ENCODE measurements at places on chromosomes 7 and 10. TPM values are rescaled to one million over a fixed set of nuclear protein-coding genes. Genes with fewer than 3 reads are reported as not detected.

Gene ACSM6
- not detected for total RNA-seq

Gene CYP2E1
- 3,856 TPM for total RNA-seq

Gene AKR1C4
- total RNA-seq, result 471 TPM

Gene PTN
- total RNA-seq, result 0.93 TPM

Gene LIPM
- total RNA-seq, result not detected

Gene ANKRD30A
- total RNA-seq, result not detected

Gene LIPK
- total RNA-seq, result not detected

Gene SYT15B
- not detected for total RNA-seq

Gene MYL7
- 2.0 TPM for total RNA-seq

Gene TEX47
- not detected for total RNA-seq

Gene BRAT1
- 15.2 TPM for total RNA-seq

Gene CNPY1
- total RNA-seq, result not detected

Gene SPDYE2
- total RNA-seq, result 0.30 TPM

Gene WDR86
- 0.39 TPM for total RNA-seq

DNA sequence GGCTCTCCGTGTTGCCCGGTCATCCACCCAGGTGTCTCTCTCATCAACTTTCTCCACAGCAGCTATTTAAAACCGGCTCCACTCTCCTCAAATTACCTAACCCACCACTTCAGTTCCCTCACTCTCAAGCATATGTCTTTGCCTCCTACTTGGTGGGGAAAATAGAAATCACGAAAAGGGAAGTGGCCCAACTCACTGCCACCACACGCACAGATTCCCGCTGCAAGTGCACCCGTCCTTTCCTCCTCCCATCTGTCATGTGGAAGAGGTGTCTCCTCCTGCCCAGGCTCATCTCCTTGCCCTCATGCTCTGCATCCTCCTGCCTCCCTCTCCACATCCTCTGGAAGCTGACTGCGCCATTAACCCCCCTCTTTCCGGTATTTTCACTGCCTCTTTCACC, 80.8 kb upstream of the MKX start:
- DNase-seq, result no peak

- peak; percentile 89 for DNase-seq
These were observed at the start of gene SLC29A3 for GRCh38 chr10:71319042-71319799. Gene SLC29A3, plus strand, starts transcription at chr10:71319259. Its CDS starts 51 bp downstream, at chr10:71319310.

DNA sequence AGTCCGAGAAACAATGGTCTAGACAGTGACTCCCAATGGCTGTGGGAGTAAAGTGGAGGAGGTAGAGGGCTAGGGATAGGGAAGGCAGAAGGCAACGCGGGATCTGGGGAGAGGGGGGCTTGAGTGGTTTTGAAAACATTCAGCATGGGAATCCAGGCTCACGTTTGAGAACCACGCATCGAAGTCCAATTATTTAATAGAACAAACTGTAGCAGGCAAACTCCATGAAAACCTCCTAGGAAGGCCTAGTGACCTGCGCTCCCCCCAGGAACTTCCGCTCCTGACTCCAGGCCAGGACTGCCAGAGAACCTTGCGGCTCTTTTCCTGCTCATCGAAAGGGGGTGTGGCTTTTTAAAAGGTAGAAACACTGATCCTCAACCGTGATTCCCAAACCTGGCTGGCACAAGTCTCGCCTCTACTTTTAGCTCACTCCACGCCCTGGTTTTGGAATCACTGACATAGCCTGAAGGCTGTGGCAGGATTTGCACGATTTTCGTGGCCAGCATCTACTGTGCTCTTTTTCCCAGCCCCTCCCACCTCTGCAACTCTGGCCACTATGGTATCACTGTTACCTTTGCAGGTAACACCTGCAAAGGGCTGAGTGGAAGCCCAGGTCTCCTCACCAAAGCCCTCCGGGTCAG, 43.4 kb downstream of the MYOF start:
- no peak for DNase-seq

GRCh38 chr10:123537188-123537961, 128.8 kb upstream of the GPR26 start:
- no peak for DNase-seq

- DNase-seq, result no peak
These were observed 31.8 kb upstream of the MSMB start for GRCh38 chr10:46077731-46078413.

DNA sequence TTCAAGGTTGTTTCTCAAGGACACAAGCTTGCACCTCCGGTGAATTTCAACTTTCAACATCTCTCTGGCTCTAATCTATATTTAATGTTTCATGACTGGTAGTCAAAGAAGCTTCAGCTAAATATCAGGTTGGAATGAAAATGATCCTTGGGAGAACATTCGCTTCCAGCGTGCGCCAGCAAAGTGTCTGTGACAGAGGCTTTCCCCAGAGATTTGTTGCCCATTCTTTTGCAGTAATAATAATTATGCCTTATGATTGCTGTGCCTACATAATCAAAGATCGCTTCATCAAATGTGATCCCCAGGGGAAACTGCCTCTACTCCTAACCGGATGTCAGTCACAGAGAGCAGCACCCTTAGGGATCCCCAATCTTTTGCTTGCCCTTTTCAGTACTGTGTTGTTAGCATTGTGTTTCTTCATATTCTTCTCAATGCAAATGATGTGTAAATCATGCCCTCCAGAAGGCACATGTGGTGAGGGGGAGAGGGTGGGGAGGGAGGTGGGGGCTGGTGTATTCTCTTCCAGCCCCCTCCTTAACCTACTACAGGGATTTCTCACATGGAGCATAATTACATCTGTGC, 30.5 kb downstream of the FZD1 start:
- DNase-seq, result no peak

DNA sequence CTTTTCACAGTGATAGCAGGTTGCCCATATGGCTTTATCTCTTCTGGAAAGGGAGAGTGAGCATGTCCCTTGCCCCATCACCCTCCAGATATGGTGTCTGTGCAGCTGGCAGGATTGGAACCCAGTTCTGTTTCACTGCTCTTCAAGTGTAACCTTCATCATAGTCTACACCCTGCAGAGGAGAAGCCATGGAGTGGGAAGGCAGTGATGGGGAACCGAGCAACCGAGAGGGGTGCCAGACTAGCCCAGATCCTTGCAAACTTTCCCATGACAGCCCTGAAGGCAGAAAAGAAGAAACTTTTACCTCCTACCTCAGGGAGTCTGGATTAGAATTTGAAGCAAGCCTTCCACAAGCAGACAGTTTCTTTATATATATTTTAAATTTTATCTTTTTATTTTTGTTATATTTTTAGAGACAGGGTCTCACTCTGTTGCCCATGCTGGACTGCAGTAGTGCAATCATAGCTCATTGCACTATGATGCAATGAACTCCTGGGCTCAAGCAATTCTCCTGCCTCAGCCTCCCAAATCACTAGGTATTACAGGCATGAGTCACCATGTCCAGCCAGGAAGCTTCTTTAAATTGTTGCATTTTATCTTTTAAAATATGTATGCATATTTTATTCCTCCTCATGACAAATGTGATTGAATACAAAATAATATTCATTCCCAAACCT, 133.3 kb downstream of the KCNMA1 start:
- DNase-seq, result no peak

- no peak for DNase-seq
These were observed 11.4 kb downstream of the ZNF488 start for GRCh38 chr10:47372726-47373125.

GRCh38 chr10:111186358-111186757, 109.5 kb downstream of the ADRA2A start:
- DNase-seq, result no peak

GRCh38 chr7:36023033-36023560, 130.0 kb upstream of the EEPD1 start:
- DNase-seq, result no peak

GRCh38 chr7:141441837-141442627, 109.2 kb upstream of the AGK start:
- DNase-seq, result no peak

DNA sequence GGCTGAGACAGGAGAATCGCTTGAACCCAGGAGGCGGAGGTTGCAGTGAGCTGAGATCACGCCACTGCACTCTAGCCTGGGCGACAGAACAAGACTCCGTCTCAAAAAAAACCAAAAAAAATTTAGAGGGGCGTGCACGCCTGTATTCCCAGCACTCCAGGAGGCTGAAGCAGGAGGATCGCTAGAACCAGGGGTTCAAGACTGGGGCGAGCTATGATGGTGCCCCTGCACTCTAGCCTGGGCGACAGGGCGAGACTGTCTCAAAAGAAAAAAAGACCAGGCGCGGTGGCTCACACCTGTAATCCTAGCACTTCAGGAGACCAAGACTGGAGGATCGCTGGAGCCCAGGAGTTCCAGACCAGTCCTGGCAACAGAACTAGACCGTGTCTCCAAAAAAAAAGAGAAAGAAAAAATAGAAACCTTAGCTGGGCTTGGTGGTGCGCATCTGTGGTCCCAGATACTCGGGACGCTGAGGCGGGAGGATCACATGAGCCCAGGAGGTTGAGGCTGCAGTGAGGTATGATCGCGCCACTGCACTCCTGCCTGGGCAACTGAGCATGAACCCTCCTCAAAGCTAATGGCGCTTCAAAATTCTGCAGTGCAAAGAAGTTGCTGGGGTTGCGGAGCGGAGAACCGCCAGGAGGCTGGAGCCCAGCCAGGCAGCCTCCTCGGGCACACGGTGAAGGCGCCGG, 382 bp upstream of the MBLAC1 start:
- DNase-seq, result no peak

GRCh38 chr10:17510242-17510908, 56.0 kb upstream of the ST8SIA6 start:
- no peak for DNase-seq

GRCh38 chr7:83866582-83866981, 217.6 kb upstream of the SEMA3E start:
- no peak for DNase-seq

- no peak for DNase-seq
These were observed 44.5 kb downstream of the PRTFDC1 start for GRCh38 chr10:24907956-24908355.

DNA sequence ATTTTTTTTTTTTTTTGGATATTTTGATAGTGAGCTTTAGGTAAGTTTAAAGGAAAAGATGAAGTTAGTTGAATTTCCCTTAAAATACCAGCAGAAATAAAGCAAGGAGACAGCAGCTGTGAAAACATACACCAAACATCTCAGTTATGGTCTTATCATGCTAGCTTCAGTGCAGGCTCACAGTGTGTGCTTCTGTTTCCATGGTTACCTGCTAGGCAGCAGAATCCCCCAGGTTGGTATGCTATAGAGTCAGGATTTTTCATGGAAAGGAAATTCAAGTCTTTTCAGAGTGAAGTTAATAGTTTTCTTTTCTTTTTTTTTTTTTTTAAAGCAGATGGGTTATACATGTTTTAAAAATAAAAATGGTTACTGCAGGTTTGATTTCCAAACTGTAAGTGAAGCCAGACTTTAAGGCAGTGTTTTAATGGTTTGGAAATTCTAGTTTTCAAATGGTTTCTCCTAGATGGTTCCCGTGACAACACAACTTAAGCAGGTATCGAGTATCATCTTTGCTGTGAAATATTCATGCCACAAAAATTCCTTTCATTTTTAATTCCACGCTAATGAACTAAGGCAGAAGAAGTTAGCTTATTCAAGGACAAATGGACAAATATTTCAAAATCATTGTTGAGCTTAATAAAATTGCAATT, 230.9 kb downstream of the BICC1 start:
- no peak for DNase-seq

GRCh38 chr10:78604721-78605120, 464.0 kb upstream of the ZMIZ1 start:
- no peak for DNase-seq

GRCh38 chr10:47023237-47024045, 112.2 kb downstream of the PTPN20 start:
- peak; percentile 7 for DNase-seq

DNA sequence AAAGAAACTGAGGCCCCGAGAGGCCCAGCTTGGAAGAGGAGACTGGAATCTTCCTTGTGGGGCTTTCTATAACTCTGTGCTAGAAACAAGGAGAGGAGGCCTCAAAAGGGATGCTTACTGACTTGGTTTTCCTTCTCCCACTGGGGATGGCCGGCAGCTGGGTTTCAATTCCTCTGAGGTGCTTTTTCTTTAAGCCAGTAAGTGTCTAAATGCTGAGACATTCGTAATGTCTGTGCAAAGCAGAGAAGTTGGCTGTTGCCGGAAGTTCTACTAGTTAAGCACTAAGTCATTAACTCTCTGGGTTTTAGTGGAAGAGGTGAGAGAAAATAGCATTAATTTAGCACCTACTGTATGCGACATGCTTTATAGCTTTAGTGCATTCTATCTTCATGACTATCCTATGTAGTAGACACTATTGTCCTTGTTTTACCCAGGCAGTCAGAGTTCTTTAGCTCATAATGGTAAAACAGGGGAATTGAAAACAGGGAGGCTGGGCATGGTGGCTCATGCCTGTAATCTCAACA, 135.2 kb downstream of the RGS10 start:
- no peak for DNase-seq

GRCh38 chr10:30827531-30828120, 198.1 kb upstream of the LYZL2 start:
- no peak for DNase-seq

DNA sequence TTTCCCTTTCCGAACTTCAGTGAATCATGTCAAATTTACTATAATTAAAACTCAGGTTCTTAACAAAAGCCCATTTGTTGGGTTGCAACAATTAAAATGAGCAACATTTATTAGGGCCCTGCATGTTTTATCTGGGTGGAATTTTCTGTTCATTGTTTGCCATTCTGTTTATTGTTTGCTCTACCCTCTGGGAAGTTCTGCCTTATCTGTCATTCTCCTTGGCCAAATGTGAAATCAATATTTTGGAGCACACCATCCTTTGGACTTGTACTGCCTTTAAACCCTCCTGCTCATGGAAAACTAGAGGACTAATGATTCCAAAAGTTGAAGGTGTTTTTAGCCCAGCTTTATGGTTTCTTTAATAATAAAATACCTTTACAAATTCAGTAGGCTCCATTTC, 134.5 kb upstream of the KCND2 start:
- DNase-seq, result no peak

DNA sequence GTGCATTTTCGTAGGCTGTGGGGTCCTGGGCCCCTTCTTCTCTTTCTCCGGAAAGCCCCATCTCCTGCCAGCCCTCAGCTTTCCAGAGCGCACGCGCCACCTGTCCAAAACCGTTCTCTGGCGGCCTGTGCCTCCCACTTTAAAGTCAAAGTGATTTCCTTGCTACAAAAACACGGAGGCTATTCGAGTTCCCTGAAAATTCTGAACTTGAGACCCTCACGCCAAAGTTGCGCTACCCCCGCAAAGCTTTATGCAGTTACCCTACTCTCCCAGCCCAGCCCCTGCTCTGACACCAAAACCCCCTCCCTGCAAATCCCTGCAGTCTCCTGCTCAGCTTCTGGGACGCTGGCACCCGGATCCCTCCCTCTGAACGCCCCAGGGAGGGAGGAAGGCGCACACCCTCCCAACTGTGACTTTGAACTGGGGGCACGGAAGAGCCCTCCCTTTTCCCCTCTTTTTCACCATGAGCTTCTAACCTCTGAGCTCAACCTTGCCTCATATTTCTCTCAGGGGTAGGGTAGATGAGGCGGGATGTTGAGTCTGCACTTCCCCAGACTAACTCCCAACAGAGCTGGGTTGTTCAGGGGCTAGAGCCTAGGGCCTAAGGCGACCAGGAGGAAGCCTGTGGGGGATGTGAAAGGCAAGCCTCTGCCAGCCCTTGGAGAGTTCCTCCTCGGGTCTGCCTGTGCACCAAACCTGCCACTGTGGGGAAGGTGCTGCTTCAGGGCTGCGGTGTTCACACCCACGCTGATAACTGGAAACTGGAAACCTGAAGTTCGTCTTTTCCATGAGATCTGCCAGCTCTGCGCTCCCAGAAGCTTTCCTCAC, 2.7 kb upstream of the PAX4 start:
- no peak for DNase-seq

All from right lobe of liver (tissue), 6 donors.